Stimulated activated CD8-positive, alpha-beta memory T cell treated with anti-CD3 and anti-CD28 coated beads, Interleukin-12 subunit alpha, Interleukin-12 subunit beta, amount 100 ng/mL, for 1 hour (primary cell): ENCODE measurements at places on chromosomes 7 and 10.

- no peak for DNase-seq
Measured at GRCh38 chr7:39144420-39144819, 166.7 kb downstream of the POU6F2 start.

- DNase-seq: no peak
Measured at GRCh38 chr7:128129224-128129864, 98.1 kb upstream of the LRRC4 start.

- DNase-seq: no peak
Measured at GRCh38 chr10:75058161-75058560, 53.3 kb upstream of the SAMD8 start.

- no peak for DNase-seq
Measured at GRCh38 chr10:93150289-93150688, 76.6 kb downstream of the CYP26A1 start.

- peak; percentile 11 for DNase-seq
Measured at GRCh38 chr10:26890956-26891355, 30.2 kb upstream of the ABI1 start.
